MV-4-11 (cell line): ENCODE measurements at places on chromosomes 2 and 18.
A peak's percentile ranks its signal among the peaks of the same experiment; 100 is the strongest.

DNA sequence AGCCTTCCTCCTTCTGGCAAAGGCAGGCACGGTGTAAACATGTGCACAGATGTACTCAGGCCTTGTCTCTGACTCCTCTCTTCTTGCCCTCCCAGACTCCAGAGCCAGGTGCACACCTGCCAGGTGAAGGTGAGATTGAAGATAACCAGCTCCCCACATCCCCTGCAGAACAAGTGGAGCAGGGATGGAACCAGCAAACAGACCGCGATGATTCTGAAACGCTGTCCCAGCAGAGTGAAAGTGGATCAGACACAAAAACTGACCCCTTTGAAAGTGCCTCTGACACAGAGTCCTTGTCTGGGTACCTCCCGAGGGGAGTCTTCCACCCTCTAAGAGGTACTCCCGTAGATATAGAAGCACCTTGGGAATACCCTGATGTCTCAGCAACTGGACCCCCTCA, 77.2 kb downstream of the ARHGEF4 start:
- no peak for DNase-seq

- no peak for DNase-seq
These were observed 174.0 kb upstream of the SESTD1 start for GRCh38 chr2:179438654-179439053.

DNA sequence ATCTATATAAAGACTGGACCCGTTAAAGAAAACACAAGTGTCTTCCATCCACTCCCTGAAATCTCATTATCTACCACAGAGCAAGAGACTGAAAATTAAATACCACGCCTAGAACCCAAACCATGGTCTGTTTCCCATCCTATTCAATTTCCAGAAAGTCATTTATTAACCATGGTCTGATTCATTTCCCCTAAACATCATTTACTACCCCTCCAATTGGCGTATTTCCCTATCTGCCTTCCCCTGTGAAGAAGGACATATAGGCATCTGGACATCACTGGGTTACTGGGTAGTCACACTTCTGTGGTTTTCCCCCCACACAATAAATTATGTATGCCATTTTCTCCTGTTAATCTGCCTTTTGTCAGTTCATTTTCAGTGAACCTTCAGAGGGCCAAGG, 30.8 kb downstream of the CCDC93 start:
- peak; percentile 8 for DNase-seq

GRCh38 chr2:233686928-233687327, 5.2 kb downstream of the UGT1A7 start:
- DNase-seq, result peak; percentile 3
